ENCODE measurements at places on chromosomes 4 and X.

GRCh38 chrX:27163236-27163635 is 299.9 kb downstream of the PPP4R3C start:
- DNase-seq, result no peak

- DNase-seq, result no peak
Measured at GRCh38 chrX:130726661-130727060, 176.3 kb downstream of the ENOX2 start.

GRCh38 chr4:55524844-55525571 is 21.7 kb downstream of the CLOCK start:
- no peak for DNase-seq

- peak; percentile 44 for DNase-seq
Measured at GRCh38 chr4:108165586-108165985, 3.1 kb downstream of the LEF1 start.

DNA sequence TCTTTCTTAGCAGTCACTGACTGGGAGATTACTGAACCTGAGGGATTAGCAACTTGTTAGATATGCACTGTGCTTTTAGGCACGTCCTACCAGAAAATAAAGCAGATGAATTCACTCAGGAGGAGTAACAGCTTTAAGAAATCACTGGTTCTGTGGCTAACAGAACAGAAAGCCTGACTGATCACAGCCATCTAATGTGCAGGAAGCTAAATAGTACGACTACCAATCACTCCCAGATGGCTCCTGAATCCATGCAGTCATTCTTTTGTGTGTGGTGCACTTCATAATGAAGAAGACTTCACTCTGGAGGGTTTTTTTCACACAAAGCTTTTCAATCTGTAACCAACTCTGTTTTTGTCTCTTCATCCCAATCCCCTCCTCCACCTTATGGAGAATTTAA is 305.3 kb upstream of the INTU start:
- no peak for DNase-seq

DNA sequence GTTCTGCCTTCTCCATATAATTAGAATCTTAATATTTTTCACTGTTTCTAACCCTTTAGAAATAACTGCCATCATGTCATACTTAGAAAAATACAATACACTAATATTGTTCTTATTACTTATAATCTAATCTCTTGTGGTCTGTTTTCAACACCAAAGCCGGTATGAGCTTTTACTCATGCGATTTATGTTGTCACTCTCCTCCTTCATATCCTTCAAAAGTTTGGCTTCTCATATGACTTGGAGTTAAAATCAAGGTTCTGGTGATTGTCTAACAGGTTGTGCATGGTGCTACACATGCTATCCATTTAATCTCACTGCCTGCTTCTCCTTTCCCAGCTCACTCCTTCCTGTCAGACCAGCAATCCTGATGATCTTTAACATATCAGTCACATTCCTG is 1392.9 kb downstream of the ARAP2 start:
- no peak for DNase-seq

DNA sequence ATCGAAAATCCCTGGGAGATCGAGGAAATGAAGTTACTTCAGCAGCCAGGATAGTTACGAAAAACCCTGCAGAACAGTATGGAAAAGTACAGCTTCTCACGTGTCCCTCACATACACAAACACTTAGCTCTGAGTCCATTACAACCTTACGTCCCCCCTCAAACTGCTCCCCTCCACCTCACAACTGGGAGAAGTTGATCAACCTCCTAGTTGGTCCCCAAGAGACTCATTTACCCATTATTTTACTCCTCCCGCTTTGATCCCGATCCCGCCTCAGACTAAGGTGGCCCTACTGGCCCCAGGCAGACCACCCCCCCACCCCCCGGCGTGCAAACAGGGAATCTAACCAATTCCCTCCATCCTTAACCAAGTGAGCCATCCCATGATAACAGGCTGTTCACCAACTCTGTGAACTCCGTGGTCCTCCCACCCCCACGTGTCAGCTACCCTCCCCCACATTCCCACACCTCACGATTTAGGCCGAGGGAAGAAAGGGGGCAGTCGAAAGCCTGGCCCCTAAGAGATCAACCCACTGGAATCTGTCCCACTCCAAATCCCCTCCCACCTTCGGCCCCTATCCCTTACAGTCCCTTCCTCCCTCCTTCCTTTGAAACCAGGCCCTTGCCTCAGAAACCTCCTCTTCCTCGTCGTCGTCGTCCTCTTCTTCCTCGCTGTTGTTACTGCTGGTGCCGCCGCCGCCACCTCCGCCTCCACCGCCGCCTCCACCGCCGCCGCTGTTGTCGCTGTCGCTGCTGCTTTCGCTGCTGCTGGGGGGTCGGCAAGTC is 755 bp downstream of the ANKRD17 start:
- no peak for DNase-seq

DNA sequence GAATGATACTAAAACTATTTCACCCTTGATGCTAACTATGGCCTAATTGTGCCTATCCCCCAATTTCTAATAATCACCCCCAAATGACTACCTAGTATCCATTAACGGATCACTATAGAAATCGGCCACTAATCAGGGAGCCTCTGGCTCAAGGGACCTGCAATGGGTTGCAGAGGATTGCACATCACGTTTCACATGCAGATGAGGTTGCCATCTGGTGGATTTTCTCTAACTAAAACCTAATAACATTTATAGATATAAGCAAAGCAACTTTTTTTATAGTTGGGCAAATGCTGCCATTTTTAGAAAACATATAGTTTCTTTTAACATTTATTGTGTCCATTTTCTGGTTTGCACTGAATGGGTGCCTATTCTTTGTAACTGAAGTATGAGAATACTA is 28.3 kb upstream of the ALG13 start:
- DNase-seq, result no peak

- no peak for DNase-seq
Measured at GRCh38 chr4:72767618-72768302, 198.7 kb upstream of the ADAMTS3 start.

- DNase-seq, result no peak
Measured at GRCh38 chr4:185192059-185192458, 11.7 kb downstream of the CFAP97 start.

GRCh38 chr4:113325876-113326615 is 276.6 kb downstream of the ANK2 start:
- DNase-seq, result no peak

DNA sequence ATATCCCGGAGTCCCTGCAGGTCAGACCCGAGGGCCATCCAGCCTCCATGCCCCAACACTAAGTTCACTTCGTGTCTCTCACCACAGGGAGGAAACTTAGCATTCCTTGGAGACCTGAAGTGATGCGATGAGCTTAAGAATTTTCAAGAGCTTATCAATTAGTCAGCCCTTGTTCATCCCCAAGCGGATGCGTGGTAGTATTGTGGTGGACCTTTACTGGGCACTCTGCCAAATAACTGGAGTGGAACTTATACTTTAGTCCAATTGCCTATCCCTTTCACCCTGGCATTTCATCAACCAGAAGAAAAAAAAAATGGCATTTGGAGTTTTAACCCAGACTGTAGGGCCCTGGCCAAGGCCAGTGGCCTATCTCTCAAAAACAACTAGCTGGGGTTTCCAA is 137.1 kb downstream of the RELL1 start:
- no peak for DNase-seq

- DNase-seq, result no peak
Measured at GRCh38 chr4:168723020-168723419, 226.2 kb downstream of the PALLD start.

- DNase-seq, result no peak
Measured at GRCh38 chrX:51891821-51892551, 1.4 kb upstream of the MAGED1 start.

- no peak for DNase-seq
Measured at GRCh38 chr4:153729895-153730294, 29.9 kb downstream of the RNF175 start.

DNA sequence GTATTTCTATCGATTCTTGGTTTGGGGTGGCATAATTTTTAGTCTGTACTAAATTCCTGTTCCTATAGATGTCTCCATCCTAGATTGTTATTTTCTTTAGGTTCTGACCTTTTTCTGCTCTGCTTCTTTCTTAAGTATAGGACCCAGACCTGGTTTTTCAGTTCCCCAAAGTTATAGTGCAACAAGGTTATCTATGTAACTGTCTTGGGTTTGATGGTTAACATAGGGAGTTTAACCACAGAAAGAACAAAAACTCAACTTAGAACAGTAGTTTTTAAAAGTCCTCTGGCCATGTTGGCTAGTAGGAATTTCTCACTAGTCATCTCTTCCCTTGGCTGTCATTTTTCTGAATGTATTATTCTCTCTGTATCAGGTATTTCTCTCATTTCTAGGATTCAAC is 38.8 kb upstream of the MAD2L1 start:
- no peak for DNase-seq
